ENCODE measurements at places on chromosomes 11 and 22.

- DNase-seq, result no peak
These were observed 39.3 kb downstream of the KREMEN1 start for GRCh38 chr22:29112121-29112520.

DNA sequence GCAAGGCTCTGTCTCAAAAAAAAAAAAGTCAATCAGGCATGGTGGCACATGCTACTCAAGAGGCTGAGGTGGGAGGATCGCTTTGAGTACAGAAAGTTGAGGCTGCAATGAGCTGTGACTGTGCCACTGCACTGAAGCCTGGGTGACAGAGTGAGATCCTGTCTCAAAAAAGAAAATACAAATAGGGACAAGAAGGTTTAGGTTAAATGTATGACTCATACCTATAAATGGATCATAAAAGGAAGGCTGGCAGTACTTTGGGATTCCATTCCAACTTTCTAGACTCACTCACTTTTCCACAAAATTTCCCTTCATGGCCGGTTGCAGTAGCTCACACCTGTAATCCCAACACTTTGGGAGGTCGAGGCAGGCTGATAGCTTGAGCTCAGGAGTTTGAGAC is 25.6 kb upstream of the OSBP start:
- DNase-seq, result no peak

GRCh38 chr11:120746836-120747609 is 235.5 kb downstream of the GRIK4 start:
- no peak for DNase-seq

- no peak for DNase-seq
These were observed 33.7 kb upstream of the NFRKB start for GRCh38 chr11:129928923-129929692.

DNA sequence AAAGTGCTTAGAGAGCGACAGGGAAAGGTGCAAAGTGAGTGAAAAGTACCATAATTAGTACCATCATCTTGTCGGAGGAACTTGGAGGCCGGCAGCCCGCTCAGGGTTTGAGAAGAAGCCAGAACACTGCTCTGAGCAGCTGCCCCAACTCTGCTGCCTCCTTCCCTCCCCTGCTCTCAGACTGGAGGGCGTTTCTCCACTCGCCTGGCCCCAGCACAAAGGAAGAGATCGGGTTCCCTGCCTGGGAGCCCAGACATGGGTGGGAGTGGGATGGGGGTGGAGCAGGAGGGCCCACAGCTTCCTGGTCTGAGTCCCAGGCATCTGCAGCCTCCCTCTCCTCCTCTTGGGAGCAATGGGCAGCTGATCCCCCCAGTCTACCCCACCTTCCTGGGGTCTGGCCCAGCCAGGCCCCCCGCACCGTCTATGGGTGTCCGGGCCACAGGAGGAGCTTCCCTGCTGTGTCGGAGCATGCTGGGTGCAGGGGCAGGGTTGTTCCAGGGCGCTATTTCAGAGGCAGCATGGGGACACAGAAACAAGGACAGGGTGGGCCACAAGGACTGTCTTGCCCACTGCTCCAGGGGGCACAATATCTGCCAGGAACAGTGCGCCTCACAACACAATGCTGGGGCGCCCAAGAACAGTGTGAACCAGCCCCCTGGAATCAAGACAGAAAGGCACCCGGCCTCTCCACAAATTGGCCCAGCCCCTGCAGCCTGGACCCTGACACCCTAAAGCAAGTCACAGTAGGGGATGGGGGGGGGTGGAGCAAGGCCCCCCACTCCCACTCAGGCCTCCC is 4.8 kb downstream of the LIF start:
- DNase-seq, result no peak

DNA sequence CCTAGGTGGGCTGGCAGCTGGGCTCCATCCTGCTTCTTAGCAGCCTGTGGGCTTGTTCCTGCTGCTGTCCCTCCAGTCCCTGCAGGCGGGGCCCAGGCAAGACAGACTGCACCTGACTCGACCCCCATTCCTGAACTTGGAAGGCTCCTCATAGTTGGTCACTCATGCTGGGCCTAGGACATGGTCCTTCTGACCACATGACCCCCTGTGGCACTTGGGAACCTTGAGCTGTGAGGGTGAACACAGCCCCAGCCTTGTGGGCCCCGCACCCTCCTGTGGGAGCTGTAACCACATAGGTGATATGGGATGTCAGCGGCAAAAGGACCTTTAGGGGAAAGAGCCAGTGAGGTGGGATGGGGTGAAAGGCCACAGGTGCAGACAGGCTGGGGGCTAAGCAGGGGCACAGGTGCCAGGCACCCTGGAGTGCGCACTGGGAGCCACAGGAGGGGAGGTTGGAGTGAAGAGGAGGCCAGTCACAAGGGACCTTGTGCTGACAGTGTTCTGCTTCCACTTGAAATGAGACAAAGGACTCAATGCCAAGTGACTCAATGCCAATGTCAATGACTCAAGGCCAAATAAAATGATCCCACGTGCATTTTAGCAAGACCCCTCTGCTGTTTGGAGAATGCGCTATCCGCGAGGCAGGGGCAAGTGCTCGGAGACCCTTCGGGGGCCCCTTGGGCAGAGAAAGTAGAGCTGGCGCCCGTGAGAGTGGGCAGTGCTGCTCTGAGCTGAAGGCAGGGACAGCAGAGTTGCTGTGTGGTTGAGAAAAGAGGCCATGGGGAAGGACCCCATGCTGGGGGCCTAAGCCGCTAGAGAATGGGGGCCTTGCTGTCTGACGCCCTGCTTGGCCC is 90.7 kb downstream of the MORC2 start:
- DNase-seq, result no peak

GRCh38 chr11:33043221-33043830 is 4.0 kb downstream of the TCP11L1 start:
- DNase-seq, result no peak

GRCh38 chr11:102647430-102647829 is 22.3 kb upstream of the MMP20 start:
- DNase-seq, result no peak

GRCh38 chr22:20273758-20274181 is 5.7 kb upstream of the RTN4R start:
- DNase-seq, result no peak
